GM12878 (cell line): ENCODE measurements at places on chromosomes 7 and 10. TPM values are rescaled to one million over a fixed set of nuclear protein-coding genes. Genes with fewer than 3 reads are reported as not detected.

- DNase-seq: no peak
Measured at GRCh38 chr7:105245398-105246114, 143.2 kb downstream of the SRPK2 start.

DNA sequence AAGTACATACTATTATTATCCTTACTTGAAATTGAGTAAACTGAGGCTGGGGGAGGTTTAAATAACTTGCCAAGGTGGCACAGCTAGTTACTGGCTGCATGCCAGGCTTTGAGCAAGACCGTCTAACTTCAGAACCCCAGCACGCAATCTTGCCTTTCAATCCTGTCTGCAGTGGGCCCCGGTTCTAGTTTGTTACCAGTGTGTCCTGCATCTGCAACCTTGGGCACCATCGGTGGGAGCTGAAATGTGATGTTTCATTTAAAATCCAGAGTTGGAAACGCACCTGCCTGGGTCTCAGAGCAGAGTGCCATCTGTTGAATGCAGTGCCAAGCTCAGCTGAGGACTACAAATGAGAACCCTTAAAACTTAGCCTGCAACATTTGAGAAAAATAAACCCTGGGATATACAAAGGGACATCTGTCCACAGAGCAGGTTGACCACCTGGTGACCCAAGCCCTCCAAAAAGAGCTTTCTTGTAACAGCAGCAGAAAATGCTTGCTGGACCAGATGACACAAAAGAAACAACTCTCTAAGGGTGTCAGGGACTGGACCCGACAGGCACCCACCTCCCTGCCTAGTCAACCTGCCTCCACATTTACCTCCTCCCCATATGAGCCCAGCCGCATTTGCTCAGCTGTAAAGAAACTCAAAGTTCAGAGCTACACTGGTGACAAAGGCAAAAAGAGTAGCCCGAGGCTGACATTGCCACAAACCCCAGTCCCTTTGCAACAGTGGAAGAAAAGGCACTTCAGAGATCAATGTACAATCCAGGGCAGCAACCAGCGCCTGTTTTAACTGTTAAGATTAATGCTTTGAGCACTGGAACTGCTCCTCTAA lies 1.7 kb downstream of the SH3PXD2A start:
- no peak for DNase-seq

DNA sequence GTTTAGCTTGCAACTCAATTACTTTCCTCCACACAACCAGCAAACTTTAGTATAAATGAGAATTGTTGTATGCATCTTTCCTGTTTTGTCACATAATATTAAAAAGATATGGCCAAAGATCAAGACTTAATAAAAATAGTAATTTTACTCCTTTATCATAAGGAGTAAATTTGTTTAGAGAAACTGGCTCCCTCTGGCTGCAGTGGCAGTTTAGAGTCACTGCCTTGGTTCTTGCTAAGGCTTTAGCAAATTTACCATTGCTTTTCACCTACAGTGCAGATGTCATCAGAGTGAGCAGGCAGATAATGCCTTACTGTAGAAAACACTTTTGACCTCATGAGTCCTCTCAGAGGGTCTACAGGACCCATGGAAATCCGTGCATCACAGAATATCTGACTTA lies 2.6 kb downstream of the PRPF18 start:
- no peak for DNase-seq

GRCh38 chr10:97763411-97763810 lies 8.4 kb downstream of the SFRP5 start:
- DNase-seq: no peak

- DNase-seq: no peak
Measured at GRCh38 chr7:74395745-74396311, 57.9 kb upstream of the GTF2IRD1 start.

- no peak for DNase-seq
Measured at GRCh38 chr7:131899271-131900030, 343.0 kb upstream of the PODXL start.

GRCh38 chr7:114944745-114945625 lies 23.1 kb downstream of the MDFIC start:
- DNase-seq: no peak

DNA sequence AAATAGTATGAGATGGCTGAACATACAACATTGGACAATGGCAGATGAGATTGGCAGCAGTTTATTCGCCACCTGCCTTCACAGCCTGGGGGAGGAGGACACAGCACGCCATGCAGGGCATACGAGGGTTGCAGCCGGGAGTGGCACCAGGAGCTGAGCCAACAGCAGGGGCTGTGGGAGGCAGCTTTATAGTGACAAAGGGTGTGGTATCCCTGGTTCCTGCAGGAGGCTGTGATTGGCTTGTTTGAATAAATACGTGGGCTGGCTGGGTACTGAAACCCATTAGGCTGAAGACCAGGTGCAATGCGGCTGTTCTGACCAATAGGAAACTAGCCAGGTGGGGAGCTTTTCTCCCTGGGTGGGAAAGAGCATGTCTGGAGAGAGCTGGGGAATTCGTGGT lies 68.9 kb upstream of the LEP start:
- no peak for DNase-seq

Gene ARHGEF5
- 15.8 and 17.2 TPM in 2 replicates for total RNA-seq

Gene PCLO
- total RNA-seq: 0.03 TPM in 1 of 2 replicates, not detected in the other

Gene HACD1
- total RNA-seq: 0.38 and 0.80 TPM in 2 replicates

Gene FERD3L
- total RNA-seq: not detected in 2 replicates

Gene SCIN
- 0.80 and 2.1 TPM in 2 replicates for total RNA-seq

Gene GATA3
- 0.64 and 0.80 TPM in 2 replicates for total RNA-seq

Gene CADPS2
- total RNA-seq: 0.18 and 0.53 TPM in 2 replicates
